ENCODE measurements at places on chromosomes 1 and 21.
A peak's percentile ranks its signal among the peaks of the same experiment; 100 is the strongest.

GRCh38 chr21:31729622-31730343, 2.1 kb downstream of the SCAF4 start:
- DNase-seq, result no peak

- DNase-seq, result no peak
These were observed 31.2 kb downstream of the SPRTN start for GRCh38 chr1:231369282-231369681.

DNA sequence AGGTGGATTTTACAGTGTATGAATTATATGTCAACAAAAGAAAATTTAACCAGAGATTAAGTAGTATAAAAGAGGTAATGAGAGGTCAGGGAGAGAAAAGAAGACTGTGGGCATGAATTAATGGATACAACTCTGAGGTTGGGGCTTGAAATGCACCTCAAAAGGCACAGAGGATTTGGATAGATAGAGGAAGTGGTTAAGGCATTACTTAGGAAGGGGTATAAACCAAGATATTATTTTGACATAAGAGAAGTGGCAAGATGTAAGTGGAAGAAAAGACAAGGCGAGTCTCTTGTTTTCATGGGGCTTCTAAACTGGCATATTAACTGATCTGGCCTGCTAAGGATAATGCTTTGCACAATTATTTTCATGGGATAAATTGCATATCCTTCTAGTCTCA, 34.1 kb downstream of the RAP1A start:
- DNase-seq, result no peak

DNA sequence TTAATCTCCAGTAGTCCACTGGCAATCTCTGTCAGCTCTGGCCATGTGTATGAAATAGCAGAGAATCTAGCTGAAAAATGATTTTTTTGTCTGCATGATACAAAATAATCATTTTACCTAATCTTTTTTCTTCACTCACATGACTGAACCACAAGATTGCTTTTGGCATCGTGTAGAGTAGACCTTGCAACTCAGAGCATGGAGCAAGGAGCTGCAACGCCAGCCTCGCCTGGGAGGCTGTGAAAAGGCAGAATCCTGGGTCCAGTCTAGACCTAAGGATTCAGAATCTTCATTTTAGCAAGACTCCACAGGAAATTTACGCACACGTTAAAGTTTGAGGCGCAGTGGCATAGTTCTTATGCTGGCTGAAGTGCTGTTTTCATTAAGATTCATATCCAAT, 40.2 kb downstream of the TOMM20 start:
- DNase-seq, result no peak

- no peak for DNase-seq
These were observed 4.6 kb downstream of the CRYBG2 start for GRCh38 chr1:26349188-26349876.

DNA sequence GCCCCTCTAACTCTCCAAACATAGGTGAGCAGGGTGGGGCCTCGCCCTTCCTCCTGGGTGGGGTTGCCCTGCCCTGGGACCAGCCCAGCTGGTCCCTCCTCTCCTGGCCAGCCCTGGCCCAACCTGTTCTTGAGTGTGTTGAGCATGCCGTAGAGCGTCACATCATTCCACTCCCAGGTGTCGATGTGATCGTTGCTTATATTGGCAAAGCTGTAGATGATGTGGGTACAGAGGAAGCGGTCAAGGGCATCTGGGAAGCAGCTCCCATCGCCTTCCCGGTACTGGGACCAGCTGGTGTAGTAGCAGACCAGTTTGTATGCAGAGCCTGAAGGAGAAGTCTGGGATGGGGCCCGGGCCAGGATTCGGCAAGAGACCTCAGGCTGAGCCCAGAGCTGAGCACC, 1.4 kb downstream of the CHI3L1 start:
- DNase-seq, result no peak

GRCh38 chr21:38409907-38410306, 88.4 kb downstream of the ERG start:
- DNase-seq, result no peak

DNA sequence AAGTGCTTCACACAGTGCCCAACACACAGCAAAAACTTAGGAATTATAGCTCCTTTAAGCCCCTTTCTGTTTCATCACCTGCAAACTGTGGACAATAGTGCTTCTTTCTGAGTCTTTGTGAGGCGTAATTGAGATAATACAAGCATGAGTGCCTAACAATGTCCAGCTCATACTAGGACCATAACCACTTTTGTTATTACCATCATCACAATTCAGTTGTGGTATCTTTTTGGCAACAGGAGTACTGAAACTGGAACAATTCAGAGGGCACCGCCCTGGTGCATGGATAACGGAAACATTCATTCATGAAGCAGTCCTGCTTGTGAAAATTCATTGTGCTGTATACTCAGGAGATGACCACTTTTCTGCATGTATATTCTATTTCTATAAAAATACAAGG, 18.2 kb downstream of the DNAJC11 start:
- DNase-seq, result no peak

GRCh38 chr1:222991908-222992307, 151.1 kb downstream of the TLR5 start:
- no peak for DNase-seq

GRCh38 chr21:36626791-36627190, 72.1 kb upstream of the SIM2 start:
- DNase-seq, result no peak

GRCh38 chr1:79079770-79080169, 73.2 kb upstream of the ADGRL4 start:
- DNase-seq, result no peak

GRCh38 chr1:41619511-41620364, 135.3 kb upstream of the EDN2 start:
- DNase-seq, result no peak

GRCh38 chr1:91891969-91892368, 6.0 kb upstream of the TGFBR3 start:
- no peak for DNase-seq

DNA sequence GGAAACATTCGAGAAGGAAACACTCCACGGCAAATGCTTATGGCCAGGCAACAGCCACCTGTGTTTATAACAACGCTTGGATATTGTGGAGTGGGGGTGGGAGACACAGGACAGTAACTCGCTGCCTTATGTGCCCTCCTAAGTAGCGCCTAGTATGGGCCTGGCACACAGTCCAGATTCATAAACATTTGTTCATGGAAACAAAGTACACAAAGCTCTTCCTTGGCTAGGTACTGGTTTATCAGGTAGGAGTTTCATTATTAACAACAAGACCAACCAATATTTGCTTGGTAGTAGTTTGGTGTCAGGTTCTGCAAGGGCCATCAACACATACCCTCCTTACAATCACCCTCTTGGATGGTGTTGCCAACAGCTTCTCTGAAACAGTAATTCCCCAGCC, 23.4 kb downstream of the TMCO4 start:
- no peak for DNase-seq

DNA sequence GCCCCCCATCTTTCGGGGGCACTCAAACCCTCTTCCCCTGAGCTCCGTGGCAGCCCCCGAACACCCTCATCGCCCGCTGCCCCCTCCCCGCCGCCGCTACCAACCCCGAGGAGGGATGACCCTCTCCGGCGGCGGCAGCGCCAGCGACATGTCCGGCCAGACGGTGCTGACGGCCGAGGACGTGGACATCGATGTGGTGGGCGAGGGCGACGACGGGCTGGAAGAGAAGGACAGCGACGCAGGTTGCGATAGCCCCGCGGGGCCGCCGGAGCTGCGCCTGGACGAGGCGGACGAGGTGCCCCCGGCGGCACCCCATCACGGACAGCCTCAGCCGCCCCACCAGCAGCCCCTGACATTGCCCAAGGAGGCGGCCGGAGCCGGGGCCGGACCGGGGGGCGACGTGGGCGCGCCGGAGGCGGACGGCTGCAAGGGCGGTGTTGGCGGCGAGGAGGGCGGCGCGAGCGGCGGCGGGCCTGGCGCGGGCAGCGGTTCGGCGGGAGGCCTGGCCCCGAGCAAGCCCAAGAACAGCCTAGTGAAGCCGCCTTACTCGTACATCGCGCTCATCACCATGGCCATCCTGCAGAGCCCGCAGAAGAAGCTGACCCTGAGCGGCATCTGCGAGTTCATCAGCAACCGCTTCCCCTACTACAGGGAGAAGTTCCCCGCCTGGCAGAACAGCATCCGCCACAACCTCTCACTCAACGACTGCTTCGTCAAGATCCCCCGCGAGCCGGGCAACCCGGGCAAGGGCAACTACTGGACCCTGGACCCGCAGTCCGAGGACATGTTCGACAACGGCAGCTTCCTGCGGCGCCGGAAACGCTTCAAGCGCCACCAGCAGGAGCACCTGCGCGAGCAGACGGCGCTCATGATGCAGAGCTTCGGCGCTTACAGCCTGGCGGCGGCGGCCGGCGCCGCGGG, 837 bp downstream of the FOXD3 start:
- DNase-seq, result peak; percentile 39

DNA sequence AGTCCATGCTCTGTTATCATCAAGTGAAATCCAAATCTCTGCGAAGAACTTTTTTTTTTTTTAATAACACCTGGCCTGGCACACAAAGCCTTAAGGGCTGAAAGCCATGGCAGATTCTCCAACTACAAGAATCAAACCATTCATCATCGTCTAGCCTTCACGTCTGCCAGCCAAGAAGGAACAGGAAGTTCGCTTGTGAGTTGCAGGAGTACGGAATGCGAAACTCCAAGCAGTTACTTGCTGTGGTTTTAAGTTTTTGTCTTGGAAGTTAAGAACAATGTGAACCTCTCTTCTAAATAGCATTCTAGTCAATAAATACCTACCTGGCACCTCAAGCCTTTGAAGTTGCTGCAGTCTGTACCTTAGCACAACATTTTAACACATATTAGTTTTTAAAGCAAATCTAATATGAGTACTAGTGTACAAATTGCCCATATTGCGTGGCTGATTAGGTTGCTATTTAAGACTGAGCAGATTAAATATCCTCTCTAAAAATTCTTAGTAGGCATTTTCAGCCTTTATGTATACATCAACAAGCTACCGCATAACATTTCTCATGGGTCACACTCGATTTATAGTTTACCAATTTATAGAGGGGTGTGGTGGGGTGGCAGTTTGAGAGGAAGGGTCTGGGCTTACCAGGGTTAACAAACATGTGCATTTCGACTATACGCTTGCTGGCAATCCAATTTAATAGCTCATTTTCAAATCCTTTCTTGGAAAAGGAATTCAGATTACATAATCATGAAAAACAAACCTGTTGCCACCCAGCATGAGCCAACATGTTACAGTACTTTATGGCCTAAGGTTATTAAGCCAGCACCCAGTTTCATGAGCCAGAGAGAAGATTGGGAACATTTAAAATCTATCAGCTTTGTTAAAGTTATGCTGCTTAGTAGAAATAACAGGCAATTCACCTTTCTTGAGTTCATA, 22.2 kb upstream of the PTPN14 start:
- no peak for DNase-seq

DNA sequence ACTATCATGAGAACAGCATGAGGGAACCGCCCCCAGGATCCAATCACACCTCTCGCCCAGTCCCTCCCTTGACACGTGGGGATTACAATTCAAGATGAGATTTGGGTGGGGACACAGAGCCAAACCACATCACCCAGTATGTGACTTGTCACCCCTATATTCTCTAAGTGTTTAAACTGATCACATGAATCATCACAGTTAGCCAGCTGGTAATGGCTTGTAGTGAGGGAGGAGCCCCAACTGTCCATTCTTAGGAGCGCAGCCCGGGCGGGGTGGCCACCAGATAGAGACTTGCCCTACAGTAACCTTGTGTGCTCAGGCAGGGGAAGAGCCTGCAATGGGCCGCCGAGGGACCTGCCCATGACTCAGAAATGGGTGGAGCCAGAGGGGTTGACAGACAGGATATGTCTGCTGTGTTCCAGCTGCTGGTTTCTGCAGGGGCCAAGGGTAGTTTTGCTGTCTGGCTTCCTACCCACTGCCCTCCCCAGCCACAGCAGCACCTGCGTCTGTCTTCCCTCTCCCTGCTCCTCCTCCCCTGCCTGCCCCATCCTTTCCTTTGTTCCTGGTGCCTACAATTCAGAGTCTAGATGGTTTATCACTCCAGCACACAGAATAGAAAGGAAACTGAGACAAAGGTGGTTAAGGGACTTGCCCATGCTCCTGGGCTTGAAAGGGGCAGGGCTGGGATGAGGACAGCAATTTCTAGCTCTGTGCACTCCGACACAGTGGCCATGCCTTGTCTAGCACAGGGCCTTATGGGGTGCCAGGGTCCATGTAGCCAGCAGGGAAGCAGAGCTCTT, 9.2 kb downstream of the ABCG1 start:
- no peak for DNase-seq

GRCh38 chr1:22645931-22646330, 2.5 kb downstream of the C1QC start:
- no peak for DNase-seq

- DNase-seq, result peak; percentile 75
These were observed 296 bp upstream of the RNPEP start for GRCh38 chr1:201982082-201982622.

GRCh38 chr21:41133874-41134522, 34.0 kb upstream of the BACE2 start:
- DNase-seq, result no peak

DNA sequence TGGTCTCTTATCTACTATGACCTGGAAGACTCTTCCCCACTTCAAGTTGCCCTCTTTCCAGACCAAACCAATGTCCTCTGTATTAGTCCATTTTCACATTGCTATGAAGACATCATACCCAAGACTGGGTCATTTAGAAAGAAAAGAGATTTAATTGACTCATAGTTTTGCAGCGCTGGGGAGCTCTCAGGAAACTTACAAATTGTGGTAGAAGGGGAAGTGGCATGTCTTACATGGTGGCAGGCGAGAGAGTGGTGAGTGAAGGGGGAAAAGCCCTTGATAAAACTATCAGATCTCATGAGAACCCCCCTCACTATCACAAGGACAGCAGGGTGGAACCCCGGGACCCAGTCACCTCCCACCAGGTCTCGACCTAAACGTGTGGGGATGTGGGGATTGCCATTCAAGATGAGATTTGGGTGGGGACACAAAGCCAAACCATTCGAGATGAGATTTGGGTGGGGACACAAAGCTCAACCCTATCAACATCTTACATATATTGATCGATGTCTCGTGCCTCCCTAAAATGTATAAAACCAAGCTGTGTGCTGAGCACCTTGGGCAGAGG, 14.2 kb upstream of the AGPAT3 start:
- DNase-seq, result no peak

- no peak for DNase-seq
These were observed 159.8 kb downstream of the NEK7 start for GRCh38 chr1:198316546-198317100.

DNA sequence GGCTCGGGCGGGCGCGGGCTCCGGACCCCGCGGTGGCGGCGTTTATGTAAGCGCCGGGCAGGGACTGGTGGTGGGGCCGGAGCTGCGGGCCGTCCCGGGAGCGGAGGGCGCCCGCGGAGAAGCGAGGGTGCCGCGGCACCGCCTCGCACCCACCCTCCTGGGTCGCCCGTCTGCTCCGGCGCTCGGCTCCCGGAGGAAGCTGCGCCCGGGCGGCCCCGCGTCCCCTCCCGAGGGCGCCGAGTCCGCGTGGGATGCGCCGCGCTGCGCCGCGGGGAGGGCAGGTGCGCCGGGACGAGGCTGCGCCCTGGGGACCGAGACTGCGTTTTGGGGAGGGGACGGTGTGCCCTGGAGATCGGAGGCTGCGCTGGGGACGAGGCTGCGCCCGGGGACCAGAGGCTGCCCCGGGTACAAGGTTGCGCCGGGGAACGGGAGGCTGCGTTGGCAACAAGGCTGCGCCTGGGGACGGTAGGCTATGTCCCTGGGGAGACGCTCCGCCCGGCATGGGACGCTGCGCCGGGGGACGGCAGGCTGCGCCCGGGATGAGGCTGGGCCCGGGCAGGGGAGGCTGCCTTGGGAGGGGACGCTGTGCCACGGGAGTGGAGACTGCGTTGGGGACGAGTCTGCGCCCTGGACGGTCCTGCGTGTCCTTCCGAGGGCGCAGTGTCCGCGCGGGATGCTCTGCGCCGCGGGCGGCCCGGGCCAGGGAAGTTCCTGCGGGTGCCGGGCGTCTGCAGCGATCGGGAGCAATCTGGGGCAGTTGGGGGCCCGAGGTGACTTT, 627 bp downstream of the ADARB1 start:
- DNase-seq, result no peak

GRCh38 chr21:38567335-38567969, 69.2 kb upstream of the ERG start:
- DNase-seq, result no peak

Data from progenitor cell of endocrine pancreas (in vitro differentiated cells).